ENCODE measurements at places on chromosomes 11 and 22. TPM values are rescaled to one million over a fixed set of nuclear protein-coding genes. Genes with fewer than 3 reads are reported as not detected.

Gene MED15
- 204 TPM for total RNA-seq

Gene YPEL4
- not detected for total RNA-seq

- DNase-seq, result no peak
- H3K36me3 ChIP-seq, result no peaks in the 10 kb centered on the region
- no peak overlapping the region for H3K27ac ChIP-seq
- no peaks in the 10 kb centered on the region for H3K27me3 ChIP-seq
- H3K4me3 ChIP-seq, result no peak overlapping the region
- H3K4me1 ChIP-seq, result no peaks in the 10 kb centered on the region
These were observed 21.1 kb upstream of the TMPRSS13 start for GRCh38 chr11:117950301-117950700.

GRCh38 chr11:86518211-86518610 is 143.5 kb downstream of the CCDC81 start:
- DNase-seq, result no peak
- H3K27ac ChIP-seq, result peak overlapping the region; percentile 61
- no peaks in the 10 kb centered on the region for H3K36me3 ChIP-seq
- H3K4me1 ChIP-seq, result peaks cover 36% of the 10 kb centered on the region
- no peaks in the 10 kb centered on the region for H3K27me3 ChIP-seq

Gene BAD
- total RNA-seq, result 175 TPM

DNA sequence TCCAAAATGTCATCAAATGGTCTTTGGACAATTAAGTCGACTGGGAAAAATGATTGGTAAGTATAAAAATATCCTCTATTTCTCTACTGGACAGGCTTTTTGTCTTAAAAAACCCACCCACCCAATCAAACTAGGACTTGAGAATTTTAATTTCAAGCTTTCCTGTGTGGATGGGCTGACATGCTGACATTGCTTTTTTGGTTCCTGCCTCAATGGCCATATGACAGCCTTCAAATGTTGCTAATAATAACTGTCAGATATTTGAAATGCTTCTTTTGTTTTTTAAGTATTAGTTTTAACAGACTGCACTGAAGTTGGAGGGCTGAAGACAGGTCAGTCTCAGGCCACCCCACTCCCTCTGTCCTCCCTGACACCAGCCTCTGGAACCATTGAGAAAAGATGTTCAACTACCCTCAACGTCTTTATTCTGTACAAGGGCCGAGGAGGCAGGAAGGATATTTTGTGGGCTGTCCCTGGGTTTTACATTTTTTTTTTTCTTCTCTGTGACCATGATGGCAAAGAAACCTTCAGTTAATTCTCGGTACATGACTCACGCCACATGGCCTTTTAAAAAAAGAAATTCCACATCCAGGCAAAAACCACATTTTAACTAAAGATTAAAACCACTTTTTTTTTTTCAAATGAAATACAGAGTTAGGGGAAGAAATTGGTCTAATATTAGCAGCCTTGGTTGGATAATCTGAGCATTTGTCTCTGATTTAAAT is 130.4 kb downstream of the SLC1A2 start:
- H3K4me1 ChIP-seq, result no peaks in the 10 kb centered on the region
- peak overlapping the region; percentile 40 for H3K27ac ChIP-seq
- DNase-seq, result no peak
- no peaks in the 10 kb centered on the region for H3K36me3 ChIP-seq

Gene NOL12
- 4.0 TPM for total RNA-seq

- H3K4me3 ChIP-seq, result no peak overlapping the region
- DNase-seq, result no peak
- H3K27ac ChIP-seq, result no peak overlapping the region
- H3K4me1 ChIP-seq, result no peaks in the 10 kb centered on the region
- no peaks in the 10 kb centered on the region for H3K27me3 ChIP-seq
These were observed 18.3 kb upstream of the OR5M8 start for GRCh38 chr11:56509439-56509838.

DNA sequence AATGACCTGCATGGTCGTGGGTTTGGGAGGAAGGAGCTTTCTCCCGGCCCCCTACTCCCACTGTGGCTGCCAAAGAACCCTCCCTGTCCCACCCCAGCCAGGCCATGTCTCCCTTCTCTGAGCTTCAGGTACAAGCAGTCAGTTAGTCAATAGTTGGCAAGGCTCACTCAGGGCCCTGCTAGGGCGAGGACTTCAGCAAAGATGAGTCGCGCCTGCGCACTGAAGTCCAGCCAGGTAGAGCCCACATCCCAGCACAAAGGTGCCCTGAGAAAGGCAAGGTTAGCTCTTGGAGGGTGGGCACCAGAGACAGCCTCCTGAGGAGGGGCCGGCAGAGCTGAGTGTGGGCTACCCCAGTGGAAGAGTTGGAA is 11.1 kb downstream of the C11orf86 start:
- H3K4me1 ChIP-seq, result peaks cover 18% of the 10 kb centered on the region
- DNase-seq, result no peak
- H3K27me3 ChIP-seq, result no peaks in the 10 kb centered on the region
- no peak overlapping the region for H3K4me3 ChIP-seq
- H3K27ac ChIP-seq, result no peak overlapping the region

GRCh38 chr11:128174465-128175291 is 412.7 kb downstream of the ETS1 start:
- no peaks in the 10 kb centered on the region for H3K27me3 ChIP-seq
- no peak for DNase-seq

- no peak overlapping the region for H3K4me3 ChIP-seq
- no peaks in the 10 kb centered on the region for H3K27me3 ChIP-seq
- no peak for DNase-seq
- no peaks in the 10 kb centered on the region for H3K4me1 ChIP-seq
- H3K36me3 ChIP-seq, result peaks cover 13% of the 10 kb centered on the region
These were observed 208.8 kb downstream of the TBC1D22A start for GRCh38 chr22:46971099-46971763.

GRCh38 chr11:35166369-35167360 is 27.7 kb downstream of the CD44 start:
- peak; percentile 92 for DNase-seq
- peak overlapping the region; percentile 87 for H3K27ac ChIP-seq
- H3K36me3 ChIP-seq, result no peaks in the 10 kb centered on the region

Gene CENPM
- not detected for total RNA-seq

Gene SLC22A12
- total RNA-seq, result not detected

- H3K27ac ChIP-seq, result no peak overlapping the region
- no peak overlapping the region for H3K4me3 ChIP-seq
- no peaks in the 10 kb centered on the region for H3K36me3 ChIP-seq
These were observed 391.3 kb downstream of the JRKL start for GRCh38 chr11:96781082-96781481.

DNA sequence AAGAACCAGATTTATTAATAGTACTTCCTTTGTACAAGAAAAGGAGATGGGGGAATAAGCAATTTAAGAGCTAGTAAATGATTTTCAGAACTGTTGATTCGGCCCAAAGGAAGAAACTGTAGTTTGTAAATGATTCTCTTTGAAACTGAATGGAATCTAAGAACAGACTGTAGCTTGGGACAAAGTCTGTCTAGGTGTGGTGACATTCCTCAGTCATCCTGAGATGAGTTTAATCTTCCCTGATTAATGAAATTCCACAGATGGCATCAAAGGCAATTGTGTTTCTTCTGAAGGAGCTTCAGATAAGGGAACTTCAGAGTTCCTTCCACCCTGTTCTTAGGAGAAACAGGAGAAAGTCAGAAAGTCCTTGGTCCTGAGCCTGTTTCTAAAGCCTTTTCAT is 2095.9 kb downstream of the LRRC4C start:
- no peak for DNase-seq
- H3K36me3 ChIP-seq, result no peaks in the 10 kb centered on the region
- no peak overlapping the region for H3K4me3 ChIP-seq
- H3K27ac ChIP-seq, result no peak overlapping the region
- H3K4me1 ChIP-seq, result no peaks in the 10 kb centered on the region
- H3K27me3 ChIP-seq, result no peaks in the 10 kb centered on the region

DNA sequence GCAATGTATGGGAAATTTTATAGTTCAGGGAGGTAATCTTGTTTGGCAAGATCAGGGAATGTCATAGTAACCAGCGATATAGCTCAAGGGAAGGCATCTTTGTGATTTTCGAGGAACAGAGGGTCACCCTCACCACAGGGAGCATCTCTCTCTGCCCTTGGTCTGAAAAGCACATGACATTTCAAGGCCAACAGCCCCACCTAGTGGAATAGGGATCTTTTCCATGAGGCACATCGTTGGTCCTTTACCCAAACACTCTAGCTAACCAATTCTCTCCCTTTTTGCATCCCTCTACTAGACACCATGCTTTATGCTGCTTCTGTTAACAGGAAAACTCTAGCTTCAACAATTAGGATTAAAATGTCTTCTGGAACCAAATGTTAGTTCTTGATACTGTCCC is 179.0 kb downstream of the GRM5 start:
- no peaks in the 10 kb centered on the region for H3K36me3 ChIP-seq
- H3K27me3 ChIP-seq, result no peaks in the 10 kb centered on the region
- DNase-seq, result no peak
- H3K27ac ChIP-seq, result no peak overlapping the region
- no peak overlapping the region for H3K4me3 ChIP-seq
- no peaks in the 10 kb centered on the region for H3K4me1 ChIP-seq

DNA sequence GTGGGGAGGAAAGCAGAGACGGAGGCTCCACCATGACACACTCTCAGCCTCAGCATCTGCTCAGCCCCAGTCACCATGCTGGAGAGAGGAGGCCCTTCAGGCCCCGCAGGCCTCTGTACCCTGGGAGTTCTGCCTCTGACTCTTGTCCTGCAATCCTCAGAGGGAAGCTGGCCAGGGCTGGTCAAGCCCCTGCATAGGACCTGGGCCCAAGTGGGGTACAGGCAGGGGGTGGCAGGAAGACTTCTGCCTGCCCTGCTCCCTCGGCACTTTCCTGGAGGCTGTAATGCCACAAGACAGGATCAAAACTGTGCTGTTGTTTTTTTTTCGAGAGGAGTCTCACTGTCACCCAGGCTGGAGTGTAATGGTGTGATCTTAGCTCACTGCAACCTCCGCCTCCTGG is 33.7 kb downstream of the LRRC74B start:
- no peaks in the 10 kb centered on the region for H3K4me1 ChIP-seq
- no peaks in the 10 kb centered on the region for H3K36me3 ChIP-seq
- DNase-seq, result no peak
- no peaks in the 10 kb centered on the region for H3K27me3 ChIP-seq
- no peak overlapping the region for H3K27ac ChIP-seq

Gene TRIM49C
- not detected for total RNA-seq

Gene VWCE
- 19.2 TPM for total RNA-seq

Gene PNPLA5
- not detected for total RNA-seq

GRCh38 chr11:47464483-47464882 is 15.5 kb upstream of the RAPSN start:
- no peaks in the 10 kb centered on the region for H3K27me3 ChIP-seq
- H3K4me1 ChIP-seq, result no peaks in the 10 kb centered on the region
- H3K36me3 ChIP-seq, result peaks cover 11% of the 10 kb centered on the region
- DNase-seq, result no peak
- no peak overlapping the region for H3K27ac ChIP-seq

DNA sequence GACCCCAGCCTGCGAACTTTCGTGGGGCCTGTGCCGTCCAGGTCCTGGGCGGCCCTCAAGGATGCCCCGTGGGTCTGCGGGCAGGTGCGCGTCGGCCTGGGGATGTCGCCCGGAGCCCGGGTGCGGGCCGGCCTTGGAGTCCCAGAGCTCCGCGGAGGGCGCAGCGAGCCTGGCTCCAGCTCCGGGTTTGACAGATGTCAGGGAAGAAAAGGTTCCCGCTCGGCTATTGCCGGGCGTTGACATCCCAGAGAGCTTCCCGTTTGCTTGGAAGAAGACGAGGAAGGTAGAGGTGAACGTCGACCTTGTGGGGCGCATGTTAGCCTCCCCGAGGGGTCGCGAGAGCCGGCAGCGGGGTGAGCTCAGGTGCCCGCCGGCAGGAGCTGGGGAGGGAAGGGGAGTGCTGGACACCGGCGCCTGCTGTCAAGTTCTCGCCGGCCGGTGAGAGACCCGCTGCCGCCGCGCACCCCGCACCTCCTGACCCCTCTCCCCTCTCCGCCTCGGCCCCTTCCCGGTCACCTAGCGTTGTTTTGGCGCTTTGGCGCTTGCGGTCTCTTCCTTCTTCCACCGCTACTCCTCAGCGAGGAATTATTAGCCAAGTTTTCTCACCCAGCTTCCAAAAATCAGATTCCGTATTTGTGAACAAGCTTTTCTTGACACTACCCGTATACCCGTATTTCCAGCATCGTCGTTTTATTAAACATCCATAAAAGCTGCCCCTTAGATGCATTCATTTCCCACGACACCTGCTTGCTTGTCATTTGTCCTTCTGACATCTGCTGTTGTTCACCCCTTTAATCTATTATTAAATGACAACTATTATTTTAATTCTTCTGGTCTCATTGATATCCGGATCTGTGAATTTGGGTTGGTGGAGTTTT is 1.3 kb downstream of the BMAL1 start:
- no peaks in the 10 kb centered on the region for H3K36me3 ChIP-seq
- no peaks in the 10 kb centered on the region for H3K27me3 ChIP-seq
- H3K4me3 ChIP-seq, result peak overlapping the region; percentile 90
- DNase-seq, result no peak
- H3K27ac ChIP-seq, result peak overlapping the region; percentile 96

Gene CD59
- 637 TPM for total RNA-seq

GRCh38 chr22:31871480-31871879 is 72.9 kb upstream of the YWHAH start:
- H3K27ac ChIP-seq, result no peak overlapping the region
- no peaks in the 10 kb centered on the region for H3K27me3 ChIP-seq
- no peaks in the 10 kb centered on the region for H3K4me1 ChIP-seq
- DNase-seq, result no peak

GRCh38 chr11:126599217-126599897 is 243.9 kb downstream of the ST3GAL4 start:
- H3K36me3 ChIP-seq, result no peaks in the 10 kb centered on the region
- H3K27me3 ChIP-seq, result no peaks in the 10 kb centered on the region
- H3K4me1 ChIP-seq, result no peaks in the 10 kb centered on the region
- no peak overlapping the region for H3K4me3 ChIP-seq
- H3K27ac ChIP-seq, result no peak overlapping the region

DNA sequence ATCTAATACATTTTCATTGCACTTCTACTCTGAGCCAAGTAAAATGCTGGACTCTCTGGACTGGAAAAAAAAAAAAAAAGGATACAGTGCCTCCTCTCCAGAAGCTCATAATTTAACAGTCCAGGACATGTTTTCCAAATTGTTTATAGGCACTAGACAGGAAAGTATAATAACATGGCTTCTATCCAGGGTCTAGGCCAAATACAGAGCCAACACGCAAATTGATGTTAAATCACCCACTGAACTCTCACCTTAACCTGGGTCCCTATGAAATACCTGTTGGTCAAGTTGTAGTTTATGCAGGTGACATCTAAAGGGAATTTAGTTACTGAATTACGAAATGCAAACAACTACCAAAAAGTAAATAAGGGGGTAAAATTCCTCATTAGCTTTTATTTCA is 428.7 kb upstream of the LUZP2 start:
- H3K4me3 ChIP-seq, result no peak overlapping the region
- H3K36me3 ChIP-seq, result no peaks in the 10 kb centered on the region
- no peak overlapping the region for H3K27ac ChIP-seq
- DNase-seq, result no peak
- no peaks in the 10 kb centered on the region for H3K27me3 ChIP-seq

Gene IFITM10
- 2.9 TPM for total RNA-seq

All from ascending aorta (tissue), 2 donors.